ENCODE measurements at places on chromosomes 16 and 17.

DNA sequence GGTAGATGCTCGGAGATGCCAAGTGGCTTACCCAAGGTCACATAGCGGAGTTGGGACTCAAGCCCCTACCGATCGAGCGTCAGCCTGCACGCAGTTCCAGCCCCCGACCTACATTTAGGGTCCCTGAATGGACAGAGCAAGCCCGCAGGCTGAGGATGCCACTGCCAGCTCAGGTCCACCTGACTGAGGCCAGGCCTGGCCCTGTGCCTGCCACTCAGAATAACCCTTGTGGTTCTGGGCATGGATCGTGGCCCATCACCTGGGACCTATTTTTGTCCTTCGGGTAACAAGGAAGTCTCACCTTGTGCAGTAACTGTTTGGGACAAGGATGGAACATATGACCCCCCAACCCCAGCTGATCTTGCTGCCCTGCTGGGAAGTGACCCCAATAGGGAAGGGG, 17.1 kb downstream of the CDH16 start:
- no peak for DNase-seq

DNA sequence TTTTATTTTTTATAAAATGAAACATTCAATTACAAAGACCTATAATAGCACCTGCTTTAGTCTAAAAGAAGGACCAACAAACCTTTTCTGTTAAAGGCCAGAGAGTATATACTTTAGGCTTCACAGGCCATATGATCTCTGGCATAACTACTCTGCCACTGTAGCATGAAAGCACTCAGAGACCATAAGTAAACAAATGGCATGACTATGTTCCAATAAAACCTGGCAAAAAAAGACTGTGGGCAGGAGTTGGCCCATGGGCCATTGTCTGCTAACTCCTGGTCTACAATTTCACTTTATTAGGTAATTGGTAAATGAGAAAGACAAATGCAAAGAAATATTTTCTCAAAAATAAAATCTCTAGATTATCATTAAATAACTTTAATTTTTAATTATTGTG, 14.9 kb downstream of the CEP112 start:
- DNase-seq: no peak

DNA sequence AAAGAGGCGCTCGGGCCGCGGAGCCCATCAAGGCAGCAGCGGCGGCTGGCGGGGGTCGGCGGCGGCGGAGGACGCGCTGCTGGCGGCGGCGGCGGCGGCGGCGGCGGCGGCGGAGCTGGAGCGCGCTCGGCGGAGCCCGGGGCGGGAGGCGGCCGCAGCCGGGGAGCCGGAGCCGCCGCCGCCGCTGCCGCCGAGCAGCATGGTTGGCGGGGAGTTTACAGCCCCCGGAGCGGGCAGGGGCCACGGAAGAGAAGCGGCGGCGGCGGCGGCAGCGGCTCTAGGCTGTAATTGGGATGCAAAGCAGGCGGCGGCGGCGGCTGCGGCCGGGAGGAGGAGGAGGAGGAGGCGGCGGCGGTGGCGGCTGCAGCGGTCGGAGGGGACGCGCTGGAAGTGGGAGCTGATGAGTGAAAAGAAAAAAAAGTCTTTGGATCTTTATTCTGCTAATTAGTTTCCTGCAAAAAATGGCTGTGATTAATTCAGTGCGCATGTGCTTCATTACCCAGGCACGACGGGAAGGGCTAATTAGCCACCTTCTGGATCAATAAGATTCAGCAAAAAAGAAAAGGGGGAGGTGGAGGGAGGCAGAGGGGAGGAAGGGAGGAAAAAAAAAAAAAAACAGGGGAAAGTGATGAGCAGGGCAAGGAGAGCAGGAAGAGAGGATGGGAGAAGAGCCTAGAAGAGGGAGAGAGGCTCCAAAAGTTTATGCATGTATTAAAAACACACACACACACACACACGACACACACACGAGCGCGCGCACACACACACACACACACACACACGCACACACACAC, 10.9 kb upstream of the ZFHX3 start:
- DNase-seq: no peak

DNA sequence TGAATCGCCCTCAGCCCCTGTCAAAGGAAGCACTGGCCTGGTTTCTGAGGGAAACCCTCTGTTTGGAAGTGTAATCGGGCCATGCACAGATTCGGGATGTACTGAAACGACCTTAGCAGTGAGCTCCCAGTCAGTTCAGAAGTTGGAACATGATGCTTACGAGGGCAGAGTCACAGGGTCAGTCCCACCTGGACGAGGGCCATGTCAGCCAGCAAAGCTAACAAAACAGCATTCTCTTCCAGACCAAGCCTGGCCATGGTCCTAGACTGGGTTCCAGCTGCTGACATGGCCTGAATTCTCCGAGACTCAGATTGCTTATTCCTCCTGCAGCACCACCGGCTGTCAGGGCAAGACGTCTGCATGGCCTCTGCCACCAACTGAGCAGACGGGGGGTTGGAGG, 192.2 kb upstream of the WSCD1 start:
- DNase-seq: no peak

DNA sequence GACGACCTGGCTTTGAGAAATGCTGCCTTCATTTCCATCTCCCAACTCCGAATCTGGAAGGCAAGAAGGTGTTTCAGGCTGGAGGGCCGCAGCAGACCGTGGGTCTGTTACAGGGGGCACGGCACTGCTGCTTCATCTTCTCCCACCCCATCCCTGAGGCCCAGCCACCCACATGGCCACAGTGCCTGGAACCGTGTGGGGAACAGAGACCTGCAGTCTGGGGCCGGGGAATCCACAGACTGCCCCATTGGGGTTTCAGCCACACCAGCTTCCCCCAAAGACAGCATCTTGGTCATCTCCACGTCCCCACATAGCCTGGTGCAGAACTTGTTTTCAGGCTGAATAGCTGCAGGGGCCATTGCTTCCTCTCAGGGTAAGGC, 74.2 kb downstream of the MRC2 start:
- DNase-seq: no peak

- DNase-seq: no peak
These were observed 12.4 kb downstream of the MLYCD start for GRCh38 chr16:83911290-83911689.

DNA sequence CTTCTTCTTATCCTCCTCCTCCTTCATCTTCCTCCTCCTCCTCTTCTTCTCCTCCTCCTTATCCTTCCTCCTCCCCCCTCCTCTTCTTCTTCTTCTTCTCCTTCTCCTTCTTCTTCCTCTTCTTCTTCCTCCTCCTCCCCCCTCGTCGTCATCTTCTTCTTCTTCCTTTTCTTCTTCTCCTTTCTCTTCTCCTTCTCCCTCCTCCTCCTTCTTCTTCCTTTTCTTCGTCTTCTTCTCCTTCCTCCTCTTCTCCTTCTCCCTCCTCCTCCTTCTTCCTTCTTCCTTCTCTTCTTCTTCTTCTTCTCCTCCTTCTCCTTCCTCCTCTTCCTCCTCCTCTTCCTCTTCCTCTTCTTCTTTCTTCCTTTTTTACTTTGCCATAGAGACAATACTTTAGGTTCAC, 5.1 kb upstream of the KRT23 start:
- DNase-seq: no peak

GRCh38 chr16:5354645-5355044, 257.1 kb upstream of the EEF2KMT start:
- no peak for DNase-seq

DNA sequence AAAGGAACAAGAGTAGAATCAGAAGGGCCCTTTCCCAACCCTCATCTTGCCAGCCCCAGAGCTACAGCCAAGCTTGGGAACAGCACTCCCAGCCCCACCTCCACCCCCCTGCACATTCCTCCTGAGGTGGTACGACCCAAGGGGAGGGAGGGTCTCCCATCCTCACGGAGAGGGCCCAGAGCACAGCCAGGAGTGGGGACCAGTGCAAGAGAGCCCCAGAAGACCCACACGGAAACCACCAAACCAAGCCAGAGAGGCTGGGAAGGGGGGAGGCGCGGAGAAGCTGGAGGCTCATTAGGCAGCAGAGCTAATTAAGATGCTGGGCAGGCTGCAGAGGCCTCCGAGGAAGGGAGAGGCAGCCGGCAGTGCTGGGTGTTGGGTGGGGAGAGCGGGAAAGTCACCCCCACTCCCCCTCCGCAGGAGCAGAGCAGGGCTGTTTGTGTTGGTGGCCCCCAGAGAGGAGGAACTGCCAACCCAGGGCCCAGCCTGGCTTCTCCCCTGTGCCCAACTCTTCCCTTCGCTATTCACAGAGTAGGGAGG, 2.4 kb downstream of the CACNB1 start:
- no peak for DNase-seq
